Osteocyte (in vitro differentiated cells): ENCODE measurements at places on chromosomes 12 and 14. TPM values are rescaled to one million over a fixed set of nuclear protein-coding genes. Genes with fewer than 3 reads are reported as not detected.

Gene LYZ
- total RNA-seq = 0.21 TPM in 1 of 2 replicates, not detected in the other

DNA sequence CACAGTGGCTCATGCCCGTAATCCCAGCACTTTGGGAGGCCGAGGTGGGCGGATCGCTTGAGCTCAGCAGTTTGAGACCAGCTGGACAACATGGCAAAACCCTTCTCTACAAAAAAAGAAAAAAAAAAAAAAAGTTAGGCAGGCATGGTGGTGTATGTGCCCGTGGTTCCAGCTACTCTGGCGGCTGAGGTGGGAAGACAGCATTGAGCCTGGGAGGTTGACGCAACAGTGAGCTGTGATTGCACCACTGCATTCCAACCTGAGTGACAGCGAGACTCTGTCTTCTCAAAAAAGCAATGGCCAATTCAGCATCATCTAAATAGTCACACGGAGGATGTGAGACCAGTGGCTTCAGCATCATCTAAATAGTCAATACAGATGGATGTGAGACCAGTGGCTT is 10.4 kb upstream of the SAMD4A start:
- peaks cover 4% of the 10 kb centered on the region for H3K27me3 ChIP-seq
- H3K4me1 ChIP-seq = no peaks in the 10 kb centered on the region
- H3K36me3 ChIP-seq = no peaks in the 10 kb centered on the region
- no peak for DNase-seq
- no peak overlapping the region for H3K4me3 ChIP-seq

Gene CCDC197
- not detected in 2 replicates for total RNA-seq

Gene ARHGDIB
- total RNA-seq = 13.8 and 14.4 TPM in 2 replicates

GRCh38 chr14:71117839-71118743 is 210.8 kb downstream of the PCNX1 start:
- H3K4me3 ChIP-seq = no peak overlapping the region
- no peaks in the 10 kb centered on the region for H3K27me3 ChIP-seq
- peak overlapping the region; percentile 83 for H3K27ac ChIP-seq
- peaks cover 23% of the 10 kb centered on the region for H3K36me3 ChIP-seq
- no peak for DNase-seq

Gene PLD4
- total RNA-seq = 0.05 and 0.18 TPM in 2 replicates

Gene SSTR1
- not detected in 2 replicates for total RNA-seq
